Daoy (cell line): ENCODE measurements at places on chromosomes 4 and X. TPM values are rescaled to one million over a fixed set of nuclear protein-coding genes. Genes with fewer than 3 reads are reported as not detected.

- DNase-seq: peak; percentile 93
These were observed 475.7 kb upstream of the SLIT2 start for GRCh38 chr4:19776021-19776459.

DNA sequence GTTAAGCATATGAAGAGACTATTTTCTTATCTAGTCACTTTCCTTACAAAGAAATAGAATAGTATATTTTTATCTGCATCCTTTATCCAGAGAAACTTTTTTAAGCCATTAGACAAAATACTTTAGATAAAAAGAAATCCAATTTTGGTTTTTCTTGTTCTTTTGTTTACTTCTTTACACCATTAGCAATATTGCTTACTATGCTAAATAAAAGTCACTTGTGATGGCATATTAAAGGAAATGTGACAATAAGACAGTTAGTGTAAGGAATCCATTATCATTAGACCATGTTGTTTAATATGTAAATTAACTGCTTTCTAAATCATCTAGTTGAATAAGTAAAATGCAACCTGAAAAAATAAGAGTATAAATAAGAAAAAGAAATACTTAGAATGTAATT is 2582.7 kb downstream of the ARAP2 start:
- DNase-seq: no peak

GRCh38 chr4:156298230-156298629 is 344.6 kb upstream of the CTSO start:
- DNase-seq: peak; percentile 71

GRCh38 chr4:75698162-75698962 is 25.2 kb upstream of the G3BP2 start:
- no peak for DNase-seq

GRCh38 chrX:118497180-118497818 is 1.7 kb downstream of the DOCK11 start:
- DNase-seq: no peak

DNA sequence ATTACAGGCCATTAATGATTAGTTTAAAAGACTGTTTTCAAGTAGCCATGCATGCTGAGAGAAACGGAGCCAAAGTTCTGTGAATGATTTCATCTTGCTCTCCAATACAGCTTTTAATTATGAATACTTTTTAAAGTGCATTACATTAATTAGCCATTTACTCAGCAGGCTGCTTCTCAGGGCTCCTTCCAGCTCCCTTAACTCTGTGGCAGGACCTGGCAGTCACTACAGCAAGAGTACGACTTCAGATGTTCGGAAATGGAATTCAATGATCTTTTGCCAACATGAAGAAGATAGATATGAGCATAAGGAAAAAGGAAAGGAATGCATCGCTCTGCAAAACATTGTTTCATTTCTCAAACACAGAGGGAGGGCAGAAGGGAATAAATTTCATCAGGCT is 987.2 kb downstream of the PDHA2 start:
- DNase-seq: no peak

- DNase-seq: no peak
These were observed 86.6 kb upstream of the TMEM150C start for GRCh38 chr4:82648356-82648755.

DNA sequence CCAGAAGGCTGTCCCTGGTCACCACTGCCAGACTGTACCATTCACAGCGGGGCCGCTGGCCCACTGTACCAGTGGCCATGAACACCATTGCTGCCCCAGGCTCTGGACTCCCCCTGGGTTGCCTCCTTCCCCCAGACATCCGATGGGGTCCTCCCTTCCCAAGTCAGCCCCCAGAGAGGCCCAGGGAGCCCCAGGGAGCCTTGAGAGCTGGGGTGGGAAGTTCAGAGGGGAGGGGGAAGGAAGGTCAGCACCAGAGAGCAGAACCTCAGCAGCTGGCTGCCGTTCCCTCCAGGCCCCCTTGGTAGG is 441 bp upstream of the ARHGAP4 start:
- no peak for DNase-seq

- DNase-seq: no peak
These were observed 218.8 kb downstream of the STPG2 start for GRCh38 chr4:97924341-97924958.

GRCh38 chr4:59536428-59536827 is 1663.7 kb upstream of the ADGRL3 start:
- DNase-seq: no peak

- no peak for DNase-seq
These were observed 65.9 kb upstream of the MAOA start for GRCh38 chrX:43590150-43590549.

DNA sequence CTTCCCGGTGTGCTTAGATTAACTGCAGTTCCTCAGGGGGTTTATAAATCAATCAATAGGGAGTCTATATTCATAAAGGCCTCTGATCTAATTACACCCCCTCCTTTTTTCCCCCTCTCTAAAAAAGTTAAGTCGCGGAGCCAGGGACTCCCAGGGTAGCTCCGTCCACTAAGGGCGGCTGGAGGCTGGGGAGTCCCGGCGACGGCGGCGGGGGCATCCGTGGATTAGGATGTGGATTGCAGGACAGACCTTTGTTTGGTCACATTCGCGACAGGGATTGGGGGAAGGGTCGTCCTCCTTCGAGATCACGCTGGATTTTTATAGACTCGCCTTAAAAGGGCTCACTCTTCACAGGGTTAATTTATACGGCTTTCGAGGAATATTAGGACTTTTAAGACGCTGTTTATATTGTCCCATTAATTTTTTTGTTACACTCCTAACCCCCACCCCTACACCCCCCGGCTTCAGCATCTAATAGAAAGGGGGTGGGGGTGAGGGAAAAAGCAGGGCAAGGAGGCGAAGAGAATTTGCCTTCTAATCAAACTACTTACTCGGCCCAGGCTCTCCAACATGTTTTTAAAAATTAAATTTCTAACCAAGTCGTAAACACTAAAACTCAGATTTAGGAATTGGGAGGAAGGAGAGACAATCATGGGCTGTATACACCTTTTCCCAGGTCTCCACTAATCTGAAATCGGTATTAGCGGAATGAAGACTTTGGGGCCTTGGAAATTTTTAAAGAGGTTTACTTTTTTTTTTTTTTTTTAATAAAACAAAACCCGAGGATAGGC is 8.5 kb downstream of the PITX2 start:
- no peak for DNase-seq

DNA sequence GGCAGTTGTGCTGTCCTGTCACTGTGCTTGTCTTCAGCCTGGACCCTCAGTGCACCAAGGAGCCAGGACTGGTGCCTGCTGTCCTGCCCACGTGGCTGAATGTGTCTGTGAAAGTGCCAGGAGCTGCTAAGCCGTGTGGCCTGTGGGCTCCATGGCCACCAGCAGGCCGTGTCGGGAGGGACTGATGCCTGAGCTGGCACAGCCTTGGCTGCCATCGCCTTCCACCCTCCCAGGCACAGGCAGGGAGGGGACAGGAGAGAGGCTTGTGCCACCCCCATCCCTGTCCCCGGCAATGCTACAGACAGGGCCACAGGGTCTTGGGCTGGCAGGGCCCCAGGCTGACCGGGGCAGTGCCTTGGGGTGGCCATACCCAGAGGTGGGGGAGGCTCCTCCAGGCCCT is 24.8 kb downstream of the DOK7 start:
- DNase-seq: no peak

DNA sequence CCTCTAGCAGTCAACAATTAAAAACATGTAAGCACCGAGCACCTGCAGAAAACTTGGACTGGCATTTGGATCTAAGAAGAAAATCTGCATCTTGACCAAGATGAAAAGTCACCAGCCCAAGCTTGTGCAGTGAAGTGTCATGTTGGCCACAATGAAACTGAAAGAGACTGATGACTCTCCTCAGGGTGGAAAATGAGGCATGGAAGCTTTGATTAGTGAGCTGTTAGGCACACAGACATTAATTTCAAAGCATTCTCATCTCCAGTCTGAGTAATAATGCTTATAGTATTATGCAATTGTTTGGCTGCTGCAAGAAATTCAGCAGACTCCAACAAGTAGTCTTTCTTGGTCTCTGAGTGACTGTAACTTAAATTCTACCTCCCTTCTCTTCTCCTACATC is 150.1 kb downstream of the AR start:
- DNase-seq: no peak

- peak; percentile 90 for DNase-seq
These were observed 84.8 kb downstream of the TMEM164 start for GRCh38 chrX:110087485-110088356.

DNA sequence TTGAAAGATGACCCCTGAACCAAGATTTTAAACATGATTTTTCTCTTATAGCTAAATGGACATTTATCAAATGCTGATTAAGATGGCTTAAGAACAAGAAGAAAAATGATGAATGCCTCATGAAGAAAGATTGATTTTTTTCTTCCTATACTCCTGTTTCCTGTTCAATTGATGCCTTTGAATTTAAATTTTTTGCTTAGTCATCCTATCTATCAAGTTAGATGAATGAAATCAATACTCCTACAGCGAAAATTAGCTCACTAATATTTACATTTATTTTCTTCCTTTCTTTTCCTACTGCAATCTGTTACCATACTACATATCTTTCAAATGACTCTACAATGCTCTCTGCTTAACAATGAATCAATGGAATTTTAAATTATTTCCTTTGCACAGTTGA is 773.6 kb upstream of the DIAPH2 start:
- no peak for DNase-seq

GRCh38 chr4:188550296-188550695 is 411.1 kb downstream of the TRIML1 start:
- peak; percentile 41 for DNase-seq

- DNase-seq: no peak
These were observed 10.4 kb upstream of the DRD5 start for GRCh38 chr4:9771034-9771433.

GRCh38 chr4:188341428-188341827 is 202.2 kb downstream of the TRIML1 start:
- no peak for DNase-seq

DNA sequence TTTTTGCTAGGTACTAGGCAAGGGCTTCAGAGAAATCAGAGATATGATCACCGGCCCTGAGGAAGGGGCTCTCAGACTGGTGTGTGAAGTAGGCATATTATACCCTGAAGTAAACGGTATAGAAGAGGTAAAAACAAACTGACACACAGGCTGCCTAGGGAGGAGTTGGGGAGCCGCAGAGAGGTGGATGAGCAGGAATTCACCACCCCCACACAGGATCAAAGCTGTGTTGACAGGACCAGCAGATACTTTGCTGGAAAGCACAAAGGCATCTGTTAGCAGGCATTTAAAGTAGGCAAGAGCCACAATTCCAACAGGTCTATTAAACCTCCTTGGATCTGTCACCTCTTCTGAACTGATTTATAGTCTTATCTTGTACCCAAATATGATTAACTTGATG is 71.8 kb upstream of the GPR34 start:
- DNase-seq: no peak

DNA sequence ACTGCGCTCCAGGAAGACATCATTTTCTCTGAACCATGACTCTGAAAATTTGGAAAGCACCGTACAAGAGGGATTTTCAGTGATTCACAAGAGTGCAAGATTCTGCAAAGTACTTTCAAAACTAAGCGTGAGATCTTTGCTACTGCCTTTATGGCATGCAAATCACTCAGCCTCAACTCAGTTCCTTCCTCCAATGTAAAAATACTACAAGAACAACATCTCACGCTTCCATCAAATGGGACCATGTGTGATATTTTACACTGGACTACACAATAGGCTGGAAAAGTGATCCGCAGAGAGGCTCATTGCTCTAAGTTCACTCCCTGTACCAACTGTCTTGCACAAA is 674 bp upstream of the IL15 start:
- no peak for DNase-seq

GRCh38 chrX:44975666-44976263 is 102.8 kb downstream of the KDM6A start:
- no peak for DNase-seq

- no peak for DNase-seq
These were observed 101.7 kb downstream of the CPZ start for GRCh38 chr4:8694226-8694625.

GRCh38 chr4:147518846-147519767 is 38.2 kb downstream of the EDNRA start:
- DNase-seq: peak; percentile 39

DNA sequence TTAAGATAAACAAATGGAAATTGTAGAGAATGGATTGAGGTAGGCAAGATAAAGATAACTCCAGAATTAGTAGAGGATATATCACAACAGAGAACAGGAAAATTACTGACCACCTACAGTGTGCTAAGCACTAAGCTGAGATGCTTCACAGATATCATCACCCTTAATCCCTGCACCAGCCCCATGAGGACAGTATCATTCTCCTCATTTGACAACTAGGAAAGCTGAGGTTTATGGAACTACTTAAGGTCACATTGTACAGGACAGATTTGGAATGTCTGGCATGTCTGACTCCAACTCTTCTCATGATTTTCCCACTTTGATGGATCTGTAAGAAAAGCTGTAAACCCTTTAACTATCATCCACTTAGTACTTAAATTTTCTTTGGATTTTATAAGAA is 95.5 kb downstream of the CASK start:
- DNase-seq: no peak

DNA sequence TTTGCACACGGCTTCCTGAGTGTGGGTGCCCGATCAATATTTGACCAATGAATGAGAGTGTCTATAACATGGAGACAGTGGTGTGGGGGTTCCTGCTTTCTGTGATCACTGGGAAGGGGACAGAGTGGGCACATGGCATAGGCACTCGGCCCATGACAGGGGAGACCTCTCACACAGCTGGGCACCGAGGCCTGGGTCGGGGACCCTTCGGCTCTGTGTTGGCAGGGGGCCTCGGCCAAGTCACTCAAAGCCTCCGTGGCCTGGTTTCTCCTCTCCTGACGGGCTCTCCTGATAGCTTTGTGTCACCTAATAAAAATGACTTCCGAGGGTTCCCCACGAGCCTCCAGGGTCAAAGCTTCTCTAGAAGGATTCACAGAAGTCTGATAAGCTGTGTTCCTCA is 43.9 kb upstream of the PSAPL1 start:
- no peak for DNase-seq

DNA sequence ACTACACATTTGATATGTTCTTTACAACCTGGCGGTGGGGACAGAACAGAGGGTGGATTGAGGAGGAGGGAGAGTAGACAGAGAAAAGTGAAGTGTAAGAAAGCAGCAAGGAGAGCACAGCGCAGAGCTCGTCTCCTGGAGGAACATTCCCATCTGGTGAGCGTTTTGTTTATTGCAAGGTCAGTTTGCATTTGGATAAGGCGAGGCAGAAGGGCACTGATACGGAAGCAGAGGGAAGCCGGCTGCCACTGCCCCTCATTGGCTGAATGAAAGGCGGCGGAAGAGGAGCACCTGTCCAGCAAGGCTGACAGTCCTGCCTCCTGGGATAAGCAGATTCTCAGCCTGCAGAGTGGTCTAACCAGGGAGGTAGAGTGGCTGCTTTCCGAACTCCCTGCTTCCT is 83.2 kb downstream of the GPR143 start:
- no peak for DNase-seq

GRCh38 chr4:138689187-138689586 is 326.4 kb upstream of the NOCT start:
- DNase-seq: no peak

- DNase-seq: no peak
These were observed 201.0 kb downstream of the CAMK2D start for GRCh38 chr4:113560579-113560978.

The TADA2B gene
- total RNA-seq: 7.3 and 9.6 TPM in 2 replicates

The SYN1 gene
- not detected in 2 replicates for total RNA-seq

The CENPI gene
- 33.7 and 43.6 TPM in 2 replicates for total RNA-seq

The OPHN1 gene
- 2.6 and 3.1 TPM in 2 replicates for total RNA-seq

The RAB41 gene
- total RNA-seq: not detected in 2 replicates

The SATL1 gene
- total RNA-seq: 0.60 TPM in 1 of 2 replicates, not detected in the other

The ENPEP gene
- total RNA-seq: 0.34 and 1.8 TPM in 2 replicates

The OPRPN gene
- not detected in 2 replicates for total RNA-seq

The TRIM75 gene
- not detected in 2 replicates for total RNA-seq

The HCCS gene
- 33.5 and 40.1 TPM in 2 replicates for total RNA-seq

The PNMA6A gene
- 1.6 and 3.4 TPM in 2 replicates for total RNA-seq

The SH3BP2 gene
- total RNA-seq: 14.0 and 16.9 TPM in 2 replicates

The CT47B1 gene
- not detected in 2 replicates for total RNA-seq

The DTHD1 gene
- total RNA-seq: not detected in 2 replicates

The SHOX gene
- total RNA-seq: not detected in 2 replicates

The COL25A1 gene
- 0.33 and 0.74 TPM in 2 replicates for total RNA-seq
